ENCODE measurements at places on chromosomes 12 and 14. TPM values are rescaled to one million over a fixed set of nuclear protein-coding genes. Genes with fewer than 3 reads are reported as not detected.

The DNAI7 gene
- not detected for total RNA-seq

The TCL1A gene
- not detected for total RNA-seq

The RPS6KL1 gene
- 0.80 TPM for total RNA-seq

The PWP1 gene
- 77.7 TPM for total RNA-seq

The RTN1 gene
- 3.0 TPM for total RNA-seq

The DPPA3 gene
- not detected for total RNA-seq

The SLC6A15 gene
- total RNA-seq, result 9.2 TPM

The MUCL1 gene
- not detected for total RNA-seq

The TCTN1 gene
- 38.8 TPM for total RNA-seq

The AQP6 gene
- not detected for total RNA-seq

The RNASE13 gene
- total RNA-seq, result not detected

The ACOT6 gene
- total RNA-seq, result not detected

The PRKD1 gene
- 45.7 TPM for total RNA-seq

The KIF26A gene
- 11.5 TPM for total RNA-seq

The KRT80 gene
- total RNA-seq, result 0.33 TPM

The A2ML1 gene
- total RNA-seq, result 3.3 TPM

The WNT1 gene
- not detected for total RNA-seq

The JPH4 gene
- total RNA-seq, result not detected

The SMCO2 gene
- total RNA-seq, result not detected

The BMP4 gene
- total RNA-seq, result not detected

The WNK1 gene
- total RNA-seq, result 155 TPM

The GPR137C gene
- 2.8 TPM for total RNA-seq

The CKAP4 gene
- total RNA-seq, result 81.8 TPM

The CPM gene
- total RNA-seq, result 0.81 TPM

The C12orf60 gene
- 2.2 TPM for total RNA-seq

The DICER1 gene
- total RNA-seq, result 62.6 TPM

The KRT82 gene
- not detected for total RNA-seq

The PTCSC3 gene
- not detected for total RNA-seq

The TAS2R19 gene
- 5.2 TPM for total RNA-seq

The STYK1 gene
- total RNA-seq, result 0.77 TPM

The SMIM41 gene
- 0.24 TPM for total RNA-seq

The TDRD9 gene
- not detected for total RNA-seq

The FUT8 gene
- total RNA-seq, result 11.6 TPM

The HOXC9 gene
- 22.3 TPM for total RNA-seq

The CCDC197 gene
- total RNA-seq, result not detected
